AML-193 (cell line): ENCODE measurements at places on chromosomes 7 and 10.

GRCh38 chr7:66169616-66170015, 35.5 kb upstream of the TPST1 start:
- no peak for DNase-seq

DNA sequence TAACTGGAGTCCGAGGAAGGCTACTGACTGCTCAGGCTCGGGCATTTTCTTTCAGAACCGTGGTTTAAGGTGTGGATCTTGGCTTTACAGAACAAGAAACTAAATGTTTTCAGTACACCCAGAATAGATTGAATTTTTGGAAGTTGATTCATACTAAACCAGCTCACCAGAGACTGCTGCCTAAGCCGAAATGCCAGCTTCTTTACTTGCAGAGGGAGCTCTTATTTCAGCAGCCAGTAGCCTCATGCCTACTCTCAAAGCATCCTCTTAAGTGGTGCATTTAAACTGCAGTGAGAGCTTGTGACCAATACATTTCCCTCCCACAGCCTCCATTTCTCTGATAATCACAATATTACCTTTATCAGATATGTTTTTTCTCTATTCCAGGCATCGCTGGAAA, 615.1 kb downstream of the SUGCT start:
- no peak for DNase-seq

GRCh38 chr10:129417870-129418269, 49.2 kb upstream of the MGMT start:
- DNase-seq, result no peak

- no peak for DNase-seq
These were observed 266.1 kb downstream of the SORCS1 start for GRCh38 chr10:106898446-106898845.

GRCh38 chr10:110425684-110426293, 71.9 kb upstream of the DUSP5 start:
- DNase-seq, result no peak
